ENCODE measurements at places on chromosomes 1 and 21.

DNA sequence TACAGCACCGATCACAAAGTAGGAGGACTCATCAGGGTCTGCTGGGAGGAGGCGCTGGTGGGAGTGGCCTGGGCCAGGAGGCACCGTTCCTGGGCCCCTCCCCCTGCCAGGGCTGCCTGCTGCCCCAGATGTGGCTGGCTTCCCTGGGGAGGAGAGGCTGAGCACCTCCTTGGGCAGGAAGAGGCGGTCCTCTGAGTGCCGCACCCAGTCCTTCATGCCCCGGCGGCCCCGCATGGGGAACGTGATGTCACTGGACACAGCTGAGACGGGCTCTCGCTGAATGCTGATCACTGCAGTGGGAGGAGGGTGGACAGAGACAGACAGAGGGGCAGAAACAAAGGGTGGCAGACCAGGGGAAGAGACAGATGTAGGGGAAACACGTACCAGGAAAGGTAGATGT is 24.8 kb downstream of the ADGRB2 start:
- no peak for DNase-seq

DNA sequence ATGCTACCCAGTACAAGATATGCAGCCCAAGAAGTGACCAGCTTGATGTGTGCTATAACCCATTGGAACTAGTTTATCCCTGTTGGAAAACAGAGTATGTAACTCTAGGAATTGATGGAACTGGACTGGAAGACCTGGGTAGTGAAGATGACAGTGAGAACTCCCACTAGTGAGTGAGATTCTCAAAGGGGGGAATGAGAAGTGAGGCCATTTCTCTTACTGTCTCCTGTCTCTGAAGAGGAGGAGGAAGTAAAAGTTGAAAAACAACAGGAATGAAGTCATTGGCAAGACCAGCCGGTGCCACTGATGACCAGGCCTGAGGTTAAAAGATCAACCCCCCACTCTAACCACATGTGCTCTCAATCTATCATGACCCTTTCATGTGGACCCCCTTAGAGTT is 20.9 kb downstream of the PLA2G2F start:
- DNase-seq: no peak

- no peak for DNase-seq
Measured at GRCh38 chr1:110393691-110394492, 3.1 kb upstream of the SLC16A4 start.

DNA sequence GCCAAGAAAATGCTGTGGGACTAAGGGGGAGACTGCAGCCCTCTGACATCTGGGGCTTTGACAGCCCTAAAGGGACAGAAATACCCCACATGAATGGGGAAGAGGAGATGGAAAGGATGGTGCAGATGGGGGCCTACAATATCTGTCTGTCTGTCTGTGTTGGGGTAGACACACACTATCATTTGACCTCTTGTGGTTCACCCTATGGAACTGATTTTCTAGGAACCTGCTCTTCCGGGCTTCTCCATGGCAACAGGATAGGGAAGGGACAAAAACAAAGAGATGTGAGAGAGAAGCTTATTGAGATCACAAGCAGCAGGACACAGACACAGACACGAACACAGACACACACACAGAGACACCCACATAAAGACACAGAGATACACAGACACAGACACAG is 17.1 kb downstream of the KIF21B start:
- no peak for DNase-seq

- DNase-seq: no peak
Measured at GRCh38 chr1:54500107-54500431, 48.0 kb upstream of the ACOT11 start.

DNA sequence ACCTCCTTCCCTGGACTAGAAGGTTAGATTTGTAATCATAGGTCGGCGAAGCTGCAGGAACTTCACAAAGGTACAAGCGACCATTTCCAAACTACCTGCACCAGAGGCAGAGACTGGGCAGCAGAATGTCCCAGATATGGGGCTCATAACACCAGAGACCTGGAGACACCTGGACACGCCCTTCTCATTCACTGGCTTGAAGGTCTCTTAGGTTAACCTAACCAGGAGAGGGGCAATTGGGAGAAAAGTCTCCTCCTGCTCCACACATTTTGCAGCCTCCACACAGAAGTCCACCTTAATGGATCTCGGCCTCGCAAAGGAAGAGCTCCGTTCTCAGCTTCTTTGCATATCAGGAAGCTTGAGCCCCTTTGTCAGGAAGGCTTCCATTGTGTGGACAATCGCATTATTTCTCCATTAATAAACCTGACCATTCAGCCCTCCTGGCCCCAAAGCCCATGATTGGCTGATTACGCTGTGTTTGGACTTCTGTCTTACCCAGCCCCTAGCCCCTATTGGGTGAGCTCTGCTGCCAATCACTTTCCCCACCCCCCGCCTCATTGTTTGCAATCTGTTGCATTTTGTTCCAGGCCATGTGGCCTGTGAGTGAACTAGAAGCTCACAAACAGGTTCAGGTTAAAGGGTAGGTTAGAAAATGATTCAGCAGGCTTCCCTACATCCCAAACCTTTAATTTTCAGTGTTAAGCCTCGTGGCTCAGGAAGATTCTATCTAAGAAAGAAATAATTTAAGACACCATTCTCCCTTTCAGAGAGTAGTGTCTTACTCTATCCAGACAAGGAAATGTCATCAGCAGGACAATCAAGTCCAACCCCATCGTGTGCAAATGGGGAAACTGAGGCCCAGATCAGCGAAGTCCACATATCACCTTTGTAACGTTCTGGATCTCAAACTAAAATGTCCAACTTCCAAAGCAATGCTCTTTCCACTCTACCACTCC is 2.8 kb downstream of the MYCL start:
- peak; percentile 76 for DNase-seq

DNA sequence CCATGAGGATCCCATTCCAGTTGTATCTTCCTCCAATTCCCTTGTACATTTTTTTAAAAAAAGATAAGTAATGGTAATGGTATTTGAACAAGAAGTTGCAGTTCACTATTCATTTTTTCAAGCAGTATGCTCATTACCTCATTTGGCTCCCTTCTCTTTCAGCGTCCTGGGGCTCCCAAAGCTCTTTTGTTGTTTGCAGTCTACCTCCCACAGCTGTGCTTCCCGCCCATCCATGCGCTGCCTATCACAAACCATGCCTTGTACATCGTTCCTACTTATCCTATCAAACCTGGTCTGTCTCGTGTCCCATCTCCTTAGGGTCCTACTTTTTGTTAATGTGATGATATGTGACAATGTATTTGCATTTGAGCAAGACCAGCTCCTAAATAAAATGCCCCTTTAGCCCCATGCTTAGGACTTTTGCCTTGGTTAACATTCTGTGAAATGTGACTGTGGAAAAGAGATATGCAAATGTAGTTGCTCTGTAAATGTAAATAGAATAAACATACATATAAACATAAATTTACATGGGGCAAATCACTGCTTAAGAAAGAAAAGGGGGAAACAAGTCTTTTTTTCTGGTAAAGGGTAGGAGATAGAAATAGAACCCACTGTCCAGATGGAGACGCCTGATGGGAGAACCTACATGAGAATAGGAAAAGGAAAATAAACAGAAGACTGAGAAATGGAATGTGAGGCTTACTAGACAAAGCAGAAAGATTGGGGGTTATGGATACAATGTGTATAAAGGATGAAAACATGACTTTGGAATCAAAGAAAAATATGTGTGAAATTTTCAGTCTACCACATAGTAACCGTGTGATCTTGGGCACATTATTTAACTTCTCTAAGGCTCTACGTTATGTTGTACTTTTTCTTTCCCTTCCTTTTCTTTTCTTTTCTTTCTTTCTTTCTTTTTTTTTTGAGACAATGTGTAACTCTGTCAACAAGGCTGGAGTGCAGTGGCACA is 59.8 kb upstream of the PLXNA2 start:
- no peak for DNase-seq

DNA sequence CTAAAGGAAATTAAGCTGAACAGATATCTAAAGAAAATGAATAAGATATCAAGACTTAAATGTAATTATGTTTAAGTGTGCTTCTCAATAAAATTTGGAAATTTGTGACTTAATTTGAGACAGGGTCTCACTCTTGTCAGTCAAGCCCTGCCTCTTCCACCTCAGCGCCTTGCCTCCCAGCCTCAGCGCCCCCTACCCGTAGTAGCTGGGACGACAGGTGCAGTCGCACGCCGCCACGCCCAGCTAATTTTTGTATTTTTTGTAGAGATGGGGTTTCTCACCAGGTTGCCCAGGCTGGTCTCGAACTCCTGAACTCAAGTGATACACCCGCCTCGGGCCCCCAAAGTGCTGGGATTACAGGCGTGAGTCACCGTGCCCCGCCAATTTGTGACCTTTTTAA is 117.0 kb downstream of the CLEC20A start:
- no peak for DNase-seq

GRCh38 chr1:36160388-36160948 is 4.5 kb downstream of the MAP7D1 start:
- no peak for DNase-seq

- no peak for DNase-seq
Measured at GRCh38 chr1:41666981-41667631, 182.6 kb upstream of the EDN2 start.

GRCh38 chr1:182200025-182200812 is 138.7 kb upstream of the ZNF648 start:
- no peak for DNase-seq

GRCh38 chr1:95146637-95147036 is 29.5 kb downstream of the TLCD4 start:
- no peak for DNase-seq

DNA sequence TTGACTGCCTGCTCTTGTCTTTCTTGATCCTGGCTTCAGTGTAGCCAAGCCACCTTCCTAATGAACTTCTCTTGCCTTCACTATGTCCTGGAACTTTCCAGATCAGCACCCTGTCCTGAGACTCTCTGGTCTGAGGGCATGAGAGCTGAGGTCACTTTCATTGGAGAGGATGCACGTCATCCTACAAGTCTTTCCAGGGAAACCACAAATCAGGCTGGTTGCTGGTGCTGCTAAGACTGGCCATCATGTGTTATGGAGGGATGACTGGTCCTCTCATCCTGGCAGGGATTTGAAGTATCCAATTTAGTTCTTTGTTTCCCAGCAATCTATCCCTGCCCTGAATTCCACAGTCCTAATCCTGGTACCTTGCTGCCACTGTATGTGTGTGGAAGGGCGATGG is 228.6 kb downstream of the GPATCH2 start:
- DNase-seq: no peak

GRCh38 chr1:169105434-169106094 is 926 bp upstream of the ATP1B1 start:
- DNase-seq: peak; percentile 87

DNA sequence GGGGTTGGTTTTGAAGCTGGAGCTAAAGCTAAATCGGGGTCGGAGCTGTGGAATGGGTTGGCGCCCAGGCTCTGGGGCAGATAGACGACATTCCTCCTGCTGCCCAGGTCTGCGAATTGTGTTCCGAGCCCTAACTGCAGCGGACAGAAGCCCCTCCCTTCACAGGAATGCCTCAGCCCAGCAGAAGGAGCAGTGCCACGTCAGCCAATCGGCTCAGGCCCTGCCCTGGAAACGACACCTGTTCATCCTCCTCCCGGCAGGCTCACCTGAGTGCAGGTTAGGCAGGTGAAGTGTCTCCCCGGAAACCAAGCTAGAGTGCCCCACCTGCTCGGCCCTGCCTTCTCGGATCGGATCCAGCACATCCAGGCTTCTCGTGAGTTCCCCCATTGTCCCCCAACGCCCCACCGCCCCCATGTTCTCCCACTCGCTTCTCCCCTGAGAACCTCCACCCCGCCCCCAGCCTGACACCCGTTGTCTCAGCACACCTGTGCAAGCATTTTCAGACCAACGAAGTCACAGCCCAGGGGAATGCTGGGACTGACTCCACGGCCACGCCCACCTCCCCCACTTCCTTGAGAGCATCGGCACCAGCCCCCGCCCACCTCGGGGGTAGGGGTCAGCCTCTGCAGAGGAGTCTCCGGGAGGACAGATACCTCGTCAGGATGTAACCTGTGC is 775 bp downstream of the TMEM125 start:
- DNase-seq: no peak

GRCh38 chr1:92126088-92126487 is 45.9 kb downstream of the BTBD8 start:
- DNase-seq: no peak

DNA sequence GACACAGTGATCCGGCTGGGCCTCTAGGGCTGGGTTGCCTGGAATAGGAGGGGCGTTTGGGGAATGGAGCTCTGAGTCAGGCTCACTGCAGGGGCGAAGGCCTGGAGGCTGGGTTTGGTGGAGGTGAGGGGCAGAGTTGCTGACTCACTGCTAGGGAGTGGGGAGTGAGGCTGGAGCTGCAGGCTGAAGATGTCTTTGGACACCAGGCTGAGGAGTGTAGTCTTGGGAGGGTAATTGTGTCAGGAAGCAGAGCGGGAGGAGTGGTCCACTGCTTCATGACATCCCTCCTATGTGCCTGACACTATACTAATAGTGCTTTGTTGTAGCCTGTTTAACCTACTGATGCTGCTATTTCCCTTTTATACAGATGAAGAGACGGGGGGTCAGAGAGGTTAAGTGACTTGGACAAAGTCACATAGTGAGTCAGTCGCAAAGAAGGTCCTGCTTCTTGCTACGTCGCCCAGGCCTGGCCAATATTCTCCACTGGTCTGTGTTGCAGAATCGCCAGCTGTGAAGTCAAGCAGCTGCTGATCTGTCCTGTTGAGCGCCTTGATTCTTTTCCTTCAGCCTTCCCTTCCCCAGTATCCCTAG is 13.6 kb downstream of the ACTL8 start:
- DNase-seq: no peak

DNA sequence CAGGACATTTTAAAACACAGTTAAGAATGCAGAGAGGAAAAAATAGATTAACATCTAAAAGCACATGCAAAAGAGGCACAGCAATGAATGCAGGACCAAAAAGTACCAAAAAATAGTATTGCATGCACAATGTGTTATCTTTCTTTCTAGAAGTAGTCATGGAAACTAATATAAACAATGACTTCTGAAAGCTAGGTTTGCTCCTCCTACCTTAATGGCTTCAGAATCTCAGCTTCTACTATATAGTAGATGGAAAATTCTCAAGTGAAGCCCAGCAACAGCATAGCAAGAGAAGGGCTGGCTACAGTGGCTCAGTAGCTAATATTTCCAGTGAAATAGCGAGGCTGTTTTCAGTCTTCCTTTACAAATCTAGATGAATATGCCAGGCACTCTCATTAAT is 125.1 kb downstream of the CRB1 start:
- DNase-seq: no peak

GRCh38 chr1:171252482-171252881 is 4.2 kb downstream of the FMO1 start:
- DNase-seq: no peak
